Effector memory CD4-positive, alpha-beta T cell (primary cell): ENCODE measurements at places on chromosomes 2 and 18.

DNA sequence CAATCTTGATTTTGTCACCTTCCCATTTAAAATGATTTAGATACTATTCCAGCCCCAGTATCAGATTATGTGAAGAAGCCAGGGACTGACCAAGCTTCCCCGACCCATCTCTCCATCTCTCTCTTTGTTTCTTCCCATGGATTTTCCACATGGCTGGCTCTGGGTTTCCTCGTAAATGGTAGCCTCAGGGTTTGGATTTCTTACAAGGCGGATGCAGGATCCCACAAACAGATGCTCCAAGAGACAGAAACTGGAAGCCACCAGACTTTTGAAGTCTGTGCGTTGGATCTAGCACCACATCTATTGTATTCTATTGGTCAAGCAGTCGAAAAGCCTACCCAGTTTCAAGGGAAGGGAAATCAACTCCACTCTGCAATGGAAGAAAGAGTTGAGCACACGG, 46.0 kb upstream of the SPHKAP start:
- DNase-seq, result no peak

DNA sequence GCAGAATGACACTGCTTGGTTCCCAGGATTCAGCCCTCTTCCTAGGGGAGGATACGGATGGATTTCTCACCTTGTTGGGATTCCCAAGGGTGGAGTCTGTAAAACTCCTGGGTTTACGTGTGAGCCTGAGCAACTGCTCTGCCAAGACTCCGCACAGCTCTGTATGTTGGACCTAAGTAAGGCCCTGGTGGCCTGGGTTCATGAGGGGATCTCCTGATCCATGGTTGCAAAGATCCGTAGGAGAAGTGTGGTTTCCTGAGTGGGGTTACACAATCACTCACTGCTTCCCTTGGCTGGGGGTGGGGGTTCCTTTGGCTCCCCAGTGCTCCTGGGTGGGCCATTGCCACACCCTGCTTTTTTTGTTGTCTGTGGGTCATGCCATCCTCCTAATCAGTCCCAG, 37.7 kb downstream of the ANKRD12 start:
- no peak for DNase-seq

DNA sequence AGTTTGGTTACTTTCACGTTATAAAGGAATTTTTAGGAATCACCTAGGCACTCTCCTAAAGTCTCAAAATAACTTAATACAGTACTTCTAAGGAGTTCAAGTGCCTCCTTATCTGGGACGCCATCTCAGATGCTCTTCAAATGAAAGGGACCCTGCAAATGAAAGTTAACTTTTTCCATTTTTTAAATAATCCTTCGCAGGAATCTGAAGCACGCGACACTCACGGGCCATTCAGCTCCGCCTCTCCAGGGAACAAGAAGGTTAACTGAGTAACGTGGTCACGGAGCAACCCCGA, 537 bp upstream of the ZC3H15 start:
- DNase-seq, result no peak

DNA sequence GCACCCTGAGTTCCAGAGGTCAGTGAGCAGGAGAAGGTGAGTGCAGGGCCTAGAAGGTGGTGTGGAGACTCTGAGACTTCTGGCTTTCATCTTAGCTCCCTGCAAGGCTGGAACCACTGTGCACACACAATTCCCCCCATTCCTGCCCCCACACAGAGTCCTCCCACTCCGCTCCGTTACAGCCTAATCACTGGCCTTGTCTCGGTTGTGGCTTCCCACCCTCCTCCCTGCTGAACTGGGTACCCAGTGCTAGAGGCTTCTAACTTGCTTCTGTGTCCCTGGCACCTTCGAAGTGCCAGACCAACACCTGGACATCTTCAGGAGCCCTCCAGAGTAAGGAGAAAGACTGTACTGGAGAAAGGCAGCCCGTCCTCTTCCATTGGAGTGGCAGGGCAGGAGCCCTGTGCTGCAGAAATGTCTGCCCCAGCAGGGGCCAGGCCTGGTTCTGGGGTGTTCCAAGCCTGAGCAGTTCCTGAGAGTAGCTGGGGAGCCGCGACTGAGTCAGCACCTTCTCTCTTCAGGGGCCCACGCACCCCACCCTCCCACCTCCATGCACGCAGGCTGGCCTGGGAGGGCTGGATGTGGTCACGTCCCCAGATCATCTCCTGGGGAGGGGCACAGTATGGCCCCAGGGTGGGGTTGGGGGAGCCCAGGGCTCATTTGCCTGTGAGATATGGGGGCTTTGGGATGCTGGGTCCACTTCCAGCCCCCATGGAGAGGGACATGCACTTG, 23.4 kb downstream of the CROCC2 start:
- DNase-seq, result no peak

DNA sequence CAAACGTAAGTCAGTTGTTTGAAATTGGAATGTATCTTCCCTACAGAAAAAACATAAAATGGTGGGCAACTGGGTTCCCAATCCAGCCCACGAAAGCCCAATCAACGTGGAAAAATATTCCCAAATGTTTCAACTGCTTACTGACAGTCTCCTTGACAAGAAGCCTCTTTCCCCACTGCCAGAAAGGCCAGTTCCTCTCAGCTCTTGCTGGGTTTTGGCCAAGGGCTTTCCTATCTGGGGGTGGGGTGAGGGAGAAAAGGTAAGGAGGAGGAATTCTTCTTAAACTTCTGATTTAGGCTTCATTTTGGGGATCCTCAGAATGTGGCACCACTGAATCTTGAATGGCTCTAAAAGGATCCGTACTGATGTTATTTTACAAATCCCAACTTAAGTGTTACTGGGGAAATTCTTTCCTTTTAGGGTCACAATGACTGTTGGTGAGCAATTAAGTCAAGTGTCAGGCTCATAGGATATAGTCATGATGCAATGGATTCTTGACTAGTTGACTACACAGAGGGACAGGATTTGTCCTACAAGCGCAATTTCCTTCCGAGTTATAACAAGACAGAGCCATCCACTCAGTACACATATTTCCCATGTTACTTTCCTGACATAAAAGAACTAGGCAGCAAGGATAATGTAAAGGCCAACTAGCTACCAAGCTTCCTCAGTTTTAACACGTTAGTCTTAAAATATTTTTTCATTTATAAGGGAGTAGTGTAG, 73.6 kb downstream of the SPRED2 start:
- no peak for DNase-seq

DNA sequence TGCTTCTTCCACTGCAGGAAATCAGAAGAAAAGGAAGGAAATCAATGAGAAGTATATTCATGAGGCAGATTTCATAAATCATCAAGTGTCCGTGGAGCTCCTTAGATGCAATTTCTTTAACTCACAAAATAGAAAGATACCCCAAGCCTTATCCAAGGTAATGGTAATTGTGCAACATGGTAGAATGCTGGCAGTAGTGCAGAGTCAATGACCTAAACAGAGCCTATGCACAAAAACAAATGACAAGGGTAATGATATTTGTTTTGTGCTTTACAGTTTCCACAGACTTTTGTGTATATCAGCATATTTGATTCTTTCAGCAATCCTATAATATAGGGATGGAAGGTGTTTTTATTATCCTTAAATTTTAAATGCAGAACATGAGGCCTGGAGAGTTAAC, 102.7 kb downstream of the SETBP1 start:
- no peak for DNase-seq

GRCh38 chr2:84882414-84882738, 1.5 kb upstream of the TRABD2A start:
- no peak for DNase-seq

DNA sequence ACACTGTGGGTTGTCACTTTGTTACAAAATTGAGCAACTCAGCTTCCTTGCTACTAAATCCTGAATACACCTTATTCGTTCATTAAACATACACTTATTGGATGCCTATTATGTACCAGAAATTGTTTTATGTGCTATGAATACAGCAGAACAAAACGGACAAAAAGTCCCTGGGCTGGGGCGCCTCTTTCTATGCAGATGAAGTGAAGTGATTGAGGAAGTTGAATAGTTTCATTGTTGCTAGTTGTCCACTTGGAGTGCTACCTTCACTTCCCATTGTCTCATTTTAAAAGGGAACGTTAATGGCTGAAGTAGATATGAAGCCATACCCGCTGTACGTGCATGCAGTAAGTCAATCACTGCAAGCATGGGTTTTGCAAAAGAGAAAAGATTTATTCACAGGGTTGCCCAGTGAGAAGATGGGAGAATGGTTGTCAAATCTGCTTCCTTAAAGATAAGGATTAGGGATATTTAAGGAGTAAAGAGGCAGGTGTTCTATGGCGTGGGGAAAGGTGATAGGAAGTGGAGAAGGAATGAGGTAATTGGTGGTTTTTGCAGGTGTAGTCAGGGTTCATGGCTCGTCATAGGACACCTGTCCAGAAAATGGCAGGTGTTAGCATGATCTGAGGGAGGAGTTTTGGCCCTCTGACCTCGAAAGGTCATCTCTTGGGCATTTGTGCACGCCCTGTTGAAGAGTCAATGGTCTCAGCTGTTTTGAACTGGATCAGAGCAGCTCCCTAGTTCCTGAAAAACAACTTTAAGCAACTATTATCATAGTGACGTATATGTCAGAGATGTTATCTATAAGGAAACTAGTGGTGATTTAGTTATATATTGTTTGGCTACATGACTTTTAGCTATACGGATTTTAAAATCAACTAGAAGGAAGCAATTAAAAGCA, 23.5 kb downstream of the TRPM8 start:
- DNase-seq, result no peak

GRCh38 chr2:164747783-164748433, 93.7 kb downstream of the COBLL1 start:
- no peak for DNase-seq

DNA sequence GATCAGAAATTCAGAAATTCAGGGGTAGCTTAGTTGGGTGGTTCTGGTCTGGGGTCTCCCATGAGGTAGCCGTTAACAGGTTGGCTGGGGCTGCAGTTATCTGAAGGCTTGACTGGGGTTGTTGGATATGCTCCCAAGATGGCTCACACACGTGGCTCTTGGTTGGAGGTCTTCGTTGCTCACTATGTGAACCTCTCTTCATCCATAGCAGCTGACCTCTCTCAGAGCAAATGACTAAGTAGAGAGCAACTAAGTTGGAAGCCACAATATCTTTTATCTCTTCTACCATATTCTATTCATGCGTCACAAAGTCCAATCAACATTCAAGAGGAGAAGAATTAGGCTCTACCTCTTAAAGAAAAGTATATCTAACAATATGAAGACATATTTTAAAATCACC, 38.7 kb upstream of the SERTAD2 start:
- no peak for DNase-seq

DNA sequence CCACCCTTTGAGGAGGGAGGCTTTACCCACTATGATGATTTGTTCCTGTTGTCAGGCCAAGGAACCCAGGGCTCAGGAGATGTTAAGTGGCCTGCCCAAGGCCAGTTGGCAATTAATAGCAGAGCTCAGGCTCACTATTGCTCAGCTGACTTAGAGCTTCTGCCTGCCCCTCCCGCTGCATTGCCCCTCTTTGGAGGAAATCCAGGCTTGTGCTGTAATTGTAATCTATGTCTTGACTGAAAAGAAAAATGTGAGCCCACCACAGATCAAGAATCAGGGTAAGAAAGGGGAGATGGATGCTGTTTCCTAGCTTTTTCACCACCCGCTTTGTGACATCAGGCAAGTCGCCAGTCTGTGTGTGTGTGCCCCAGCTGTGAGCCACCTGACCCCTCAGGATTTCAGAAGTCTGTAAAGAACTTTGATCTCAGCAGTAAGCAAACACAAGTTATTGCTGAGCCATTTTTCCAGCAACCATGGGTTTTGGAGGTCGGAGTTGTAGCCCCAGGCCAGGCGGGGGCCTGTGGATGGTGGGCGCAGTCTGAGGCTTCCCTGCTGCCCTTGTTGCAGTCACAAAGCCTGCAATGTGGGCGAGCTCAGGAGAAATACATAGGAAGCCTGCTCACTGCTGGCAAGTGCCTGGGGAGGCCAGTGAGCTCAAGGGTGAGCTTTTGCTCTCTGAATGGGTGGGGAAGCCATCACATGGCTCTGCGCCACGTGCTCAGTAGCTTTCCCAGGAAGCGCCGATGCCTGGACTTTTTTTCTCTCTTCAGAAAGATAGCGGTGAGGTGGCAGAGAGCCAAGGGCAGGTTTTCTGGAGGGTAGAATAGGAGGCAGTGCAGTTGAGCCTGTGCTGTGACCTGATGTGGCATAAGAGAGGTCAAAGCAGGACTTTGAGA, 6.1 kb downstream of the CABLES1 start:
- DNase-seq, result no peak

DNA sequence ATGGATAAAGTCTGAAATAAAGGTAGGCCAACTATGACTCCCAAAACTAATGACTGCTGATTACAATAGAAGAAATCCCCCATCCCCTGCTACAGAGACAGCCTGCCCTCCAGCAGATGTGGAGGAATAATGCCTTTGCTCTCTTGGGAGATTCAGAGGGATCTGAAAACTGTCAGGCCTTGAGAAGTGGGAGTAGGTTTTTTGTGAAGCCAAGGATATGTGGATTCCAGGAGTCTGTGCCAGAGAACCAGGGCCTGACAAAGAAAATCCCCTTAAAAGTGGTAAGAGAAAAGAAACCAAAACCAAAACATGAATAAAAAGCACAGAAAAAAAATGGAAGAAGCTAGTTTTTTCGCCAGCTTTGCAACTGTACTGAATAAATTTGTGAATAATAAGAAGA, 397.6 kb downstream of the ZNF521 start:
- DNase-seq, result no peak

GRCh38 chr2:191629001-191629453, 48.9 kb upstream of the NABP1 start:
- DNase-seq, result no peak

GRCh38 chr2:833180-833579, 117.5 kb upstream of the SNTG2 start:
- no peak for DNase-seq

- DNase-seq, result no peak
Observed at GRCh38 chr2:170313992-170314348, 136.0 kb downstream of the MYO3B start.

- no peak for DNase-seq
Observed at GRCh38 chr2:16223841-16224177, 283.5 kb downstream of the MYCN start.

DNA sequence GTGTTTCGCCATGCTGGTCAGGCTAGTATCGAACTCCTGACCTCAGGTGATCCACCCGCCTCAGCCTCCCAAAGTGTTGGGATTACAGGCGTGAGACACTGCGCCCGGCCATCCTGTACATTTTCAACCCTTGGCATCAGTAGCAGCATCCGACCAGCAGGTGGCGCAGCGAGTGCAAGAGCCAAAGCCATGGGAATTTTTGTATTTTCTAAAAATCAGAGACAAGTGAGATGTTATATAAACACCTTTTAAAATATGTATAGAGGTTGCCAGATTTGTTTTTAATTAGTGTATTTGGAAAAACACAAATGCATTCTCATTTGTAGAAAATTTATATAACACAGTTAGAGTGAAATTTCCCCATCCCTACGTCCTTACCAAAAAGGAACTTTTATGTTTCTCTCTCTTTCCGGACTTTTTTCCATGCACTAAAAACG, 36.8 kb downstream of the MOGAT1 start:
- peak; percentile 59 for DNase-seq

DNA sequence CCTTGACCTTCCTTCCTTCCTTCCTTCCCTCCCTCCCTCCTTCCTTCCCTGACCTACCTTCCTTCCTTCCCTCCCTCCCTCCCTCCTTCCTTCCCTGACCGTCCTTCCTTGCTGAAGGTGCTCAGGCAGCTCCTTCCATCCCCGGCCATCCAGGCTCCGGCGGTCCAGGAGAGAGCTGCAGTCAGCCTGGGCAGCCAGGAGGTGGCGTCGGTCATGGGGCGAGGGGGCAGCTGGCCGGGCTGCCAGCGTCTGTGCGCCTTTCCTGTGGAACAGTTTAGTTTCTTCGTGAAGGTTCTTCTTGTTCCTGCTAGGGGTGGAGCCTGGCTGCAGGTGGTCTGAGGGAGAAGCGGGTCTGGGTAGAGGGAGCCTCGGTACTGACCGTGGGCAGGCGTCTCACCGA, 15.7 kb downstream of the GPR35 start:
- no peak for DNase-seq

GRCh38 chr2:212327171-212327809, 211.3 kb downstream of the ERBB4 start:
- no peak for DNase-seq

- no peak for DNase-seq
Observed at GRCh38 chr2:145812165-145812554, 1292.2 kb upstream of the ZEB2 start.
